Kidney (tissue), 22 donors: ENCODE measurements at places on chromosomes 13 and 19. TPM values are rescaled to one million over a fixed set of nuclear protein-coding genes. Genes with fewer than 3 reads are reported as not detected.

GAPDHS gene
- not detected for polyA plus RNA-seq

RCBTB1 gene
- polyA plus RNA-seq = 14.8 TPM

ZNF575 gene
- polyA plus RNA-seq = 2.8 TPM

ITGBL1 gene
- polyA plus RNA-seq = 1.4 TPM

BLVRB gene
- 248 TPM for polyA plus RNA-seq

ZNF460 gene
- polyA plus RNA-seq = 0.62 TPM

URAD gene
- polyA plus RNA-seq = not detected

SLC27A1 gene
- polyA plus RNA-seq = 16.9 TPM

RASIP1 gene
- 13.6 TPM for polyA plus RNA-seq

KIR3DL1 gene
- polyA plus RNA-seq = not detected

PRSS57 gene
- not detected for polyA plus RNA-seq

IRGC gene
- not detected for polyA plus RNA-seq

ZNF723 gene
- not detected for polyA plus RNA-seq

CAPS gene
- polyA plus RNA-seq = 53.0 TPM

TEX29 gene
- polyA plus RNA-seq = not detected

SIGLECL1 gene
- not detected for polyA plus RNA-seq

ZNF578 gene
- 0.69 TPM for polyA plus RNA-seq

ZNF534 gene
- polyA plus RNA-seq = not detected

ZNF527 gene
- polyA plus RNA-seq = 3.6 TPM

NFIX gene
- polyA plus RNA-seq = 4.3 TPM

LILRA6 gene
- not detected for polyA plus RNA-seq

BEST2 gene
- not detected for polyA plus RNA-seq

C1QTNF9B gene
- polyA plus RNA-seq = not detected

CNN1 gene
- polyA plus RNA-seq = 42.2 TPM

ATP4A gene
- not detected for polyA plus RNA-seq

ZNF266 gene
- 8.4 TPM for polyA plus RNA-seq

SH2D3A gene
- 12.5 TPM for polyA plus RNA-seq

POLR2E gene
- polyA plus RNA-seq = 189 TPM

MEF2B gene
- 0.47 TPM for polyA plus RNA-seq

GIPR gene
- polyA plus RNA-seq = 0.65 TPM

CAPNS1 gene
- 1,098 TPM for polyA plus RNA-seq

PDX1 gene
- not detected for polyA plus RNA-seq

BCL3 gene
- polyA plus RNA-seq = 23.2 TPM

CLDND2 gene
- 6.9 TPM for polyA plus RNA-seq

ZNF491 gene
- polyA plus RNA-seq = 1.1 TPM

ZNF823 gene
- polyA plus RNA-seq = 5.6 TPM

GDF15 gene
- polyA plus RNA-seq = 154 TPM

DCLK1 gene
- 0.73 TPM for polyA plus RNA-seq

SLAIN1 gene
- polyA plus RNA-seq = 6.0 TPM

ZNF324B gene
- polyA plus RNA-seq = 3.4 TPM

TSSK6 gene
- polyA plus RNA-seq = 1.4 TPM
